ENCODE measurements at places on chromosomes 5 and 9.
A peak's percentile ranks its signal among the peaks of the same experiment; 100 is the strongest.

GRCh38 chr9:129596541-129597331, 24.2 kb downstream of the C9orf50 start:
- peak; percentile 89 for DNase-seq

DNA sequence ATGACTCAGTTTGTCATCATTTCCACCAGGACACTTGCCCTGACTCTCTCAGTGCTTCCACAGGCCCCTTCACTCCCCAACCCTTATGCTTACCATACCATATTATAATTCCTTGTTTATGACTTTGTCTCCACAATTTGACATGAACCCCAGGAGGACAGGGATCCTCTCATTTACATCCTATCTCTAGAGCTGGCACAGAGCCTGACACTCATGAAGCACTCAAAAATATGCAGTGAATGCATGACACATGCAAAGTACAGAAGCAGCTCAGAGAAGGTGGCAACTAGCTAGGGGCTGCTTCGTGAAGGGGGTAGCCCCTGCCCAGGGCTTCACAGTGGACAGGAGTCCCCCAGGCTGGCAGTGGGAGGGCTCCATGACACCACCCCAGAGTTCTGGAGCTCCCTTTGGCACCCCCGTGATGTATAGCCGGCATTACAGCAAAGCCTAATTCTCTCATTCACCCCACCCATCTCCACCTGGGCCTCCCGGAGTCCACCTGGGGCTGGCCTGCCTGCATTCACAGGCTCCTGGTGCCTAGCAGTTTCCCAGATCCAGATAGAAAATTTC, 112.0 kb upstream of the SPOCK1 start:
- peak; percentile 55 for DNase-seq

DNA sequence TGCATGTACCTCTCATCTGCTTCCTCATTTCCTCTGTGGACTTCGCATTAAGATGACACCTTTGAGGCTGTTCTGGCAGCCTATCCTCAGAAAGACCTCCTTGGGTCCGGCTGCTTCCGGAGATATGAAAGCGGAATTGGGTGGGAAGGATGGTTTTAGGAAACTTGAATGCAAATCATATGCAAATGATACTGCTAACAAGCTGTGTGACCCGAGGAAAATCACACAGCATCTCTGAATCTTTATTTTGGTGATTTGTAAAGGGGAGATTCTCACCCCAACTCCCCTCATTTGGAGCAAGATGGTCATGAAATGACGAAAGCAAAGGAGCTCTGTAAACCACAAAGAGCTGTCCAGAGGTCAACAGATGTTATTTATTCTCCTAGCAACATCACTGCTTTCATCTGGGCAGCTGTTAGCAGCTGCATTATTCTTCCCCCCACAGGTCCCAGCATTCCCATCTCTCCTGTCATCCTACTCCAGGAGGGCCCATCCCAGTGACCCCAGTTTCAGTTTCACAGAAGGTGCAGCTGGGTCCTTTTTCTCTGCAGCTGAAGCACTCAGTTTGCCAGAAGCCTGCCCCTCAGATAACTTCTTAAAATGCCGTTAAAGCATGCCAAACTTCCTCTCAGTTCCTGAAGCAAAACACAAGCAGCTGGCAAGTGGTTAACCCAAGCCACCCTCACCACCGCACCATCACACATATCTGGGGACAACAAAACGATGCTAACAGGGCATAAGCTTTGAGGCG, 269.5 kb downstream of the SEC61B start:
- DNase-seq = peak; percentile 61

GRCh38 chr5:98602534-98603112, 170.8 kb upstream of the RGMB start:
- DNase-seq = peak; percentile 45

- DNase-seq = no peak
Measured at GRCh38 chr5:177070536-177071191, 16.1 kb upstream of the FGFR4 start.

DNA sequence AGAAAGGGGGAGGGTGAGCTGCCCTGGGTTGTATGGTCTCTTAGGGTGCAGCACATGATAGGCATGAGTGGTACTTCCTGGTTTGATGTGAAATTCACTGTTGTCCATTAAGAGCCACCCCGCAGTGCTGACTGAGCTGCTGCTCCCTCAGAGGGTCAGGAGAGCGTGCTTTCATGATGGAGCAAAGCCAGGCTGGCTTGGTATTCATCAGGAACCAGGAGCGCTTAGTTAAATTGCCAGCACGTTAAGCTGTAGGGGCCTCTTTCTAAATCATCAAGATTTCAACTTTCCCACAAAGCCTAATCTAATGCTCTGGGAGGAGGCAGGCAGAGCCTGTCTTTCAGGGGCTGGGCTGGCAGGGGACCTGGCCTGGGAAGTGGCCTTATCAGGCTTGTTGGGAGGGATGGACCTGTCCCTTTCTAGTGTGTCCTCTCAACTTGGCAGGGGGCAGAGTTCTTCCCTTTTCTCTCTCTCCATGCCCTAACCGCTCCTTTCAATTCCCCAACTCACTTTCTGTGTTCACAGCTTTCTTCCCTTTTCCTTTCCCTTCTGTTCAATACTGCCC, 7.9 kb downstream of the CYSTM1 start:
- DNase-seq = peak; percentile 79

DNA sequence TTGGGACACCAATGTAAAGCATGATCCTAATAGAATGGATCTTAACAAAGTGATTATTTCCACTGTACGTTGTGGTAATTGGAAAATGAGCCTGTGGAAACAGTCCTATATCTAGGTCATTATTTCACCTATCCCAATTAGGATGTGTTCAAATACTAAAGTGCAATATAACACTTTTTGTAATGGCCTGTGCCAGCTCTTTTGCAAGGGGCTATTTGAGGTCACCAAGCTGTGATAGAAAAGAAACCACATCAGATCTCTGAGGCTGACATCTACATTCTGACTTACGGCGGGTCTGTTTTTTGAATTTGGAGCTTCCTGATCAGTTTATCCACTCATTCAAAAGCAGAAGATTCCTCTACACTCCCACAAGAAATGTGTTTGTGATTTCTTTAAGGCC, 150.0 kb downstream of the TLE1 start:
- no peak for DNase-seq

GRCh38 chr5:131242728-131243255, 21.1 kb upstream of the CDC42SE2 start:
- peak; percentile 95 for DNase-seq

- DNase-seq = no peak
Measured at GRCh38 chr9:124213396-124213795, 44.4 kb upstream of the NEK6 start.

- DNase-seq = no peak
Measured at GRCh38 chr5:173916233-173916632, 28.1 kb downstream of the CPEB4 start.

- no peak for DNase-seq
Measured at GRCh38 chr5:93791518-93791972, 50.1 kb upstream of the POU5F2 start.

DNA sequence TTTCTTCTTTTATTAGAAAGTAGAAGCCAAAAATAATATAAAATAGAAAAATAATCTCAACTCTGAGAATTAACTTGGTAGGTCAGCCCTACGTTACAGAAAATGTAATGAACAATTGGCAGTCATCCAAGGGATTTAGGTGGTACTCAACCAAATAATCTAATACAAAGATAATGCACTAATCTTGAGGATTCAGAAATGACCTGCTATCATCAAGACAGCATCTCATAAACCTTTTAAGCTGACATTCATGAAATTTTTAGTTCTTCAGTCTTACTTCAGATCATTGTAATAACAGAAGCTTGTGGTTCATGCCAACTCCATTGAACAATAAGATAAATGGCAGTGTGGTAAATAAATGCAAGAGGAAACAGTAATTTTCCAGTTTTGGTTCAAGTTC, 1058.0 kb downstream of the MAT2B start:
- DNase-seq = no peak

- no peak for DNase-seq
Measured at GRCh38 chr5:63053019-63053638, 474.5 kb downstream of the LRRC70 start.

- DNase-seq = no peak
Measured at GRCh38 chr5:12354686-12355085, 450.4 kb upstream of the CTNND2 start.

DNA sequence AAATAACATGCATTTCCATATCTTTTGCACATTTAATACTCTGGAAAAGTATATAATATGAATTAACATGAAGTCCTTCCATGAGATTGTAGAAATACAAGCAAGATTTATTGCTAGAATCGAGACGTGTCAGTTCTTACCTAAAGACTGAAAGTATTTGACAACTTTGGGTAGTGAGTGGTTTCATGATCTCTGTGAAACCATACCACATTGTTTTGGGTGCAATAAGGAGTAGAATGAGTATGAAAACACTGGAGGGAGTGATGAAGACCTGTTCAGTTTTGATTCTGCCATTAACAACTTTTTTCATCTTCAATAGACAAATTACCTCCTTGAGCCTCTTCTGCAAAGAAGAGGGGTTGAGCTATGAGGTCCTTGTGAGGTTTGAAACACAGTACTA, 133.7 kb downstream of the NUDT12 start:
- DNase-seq = no peak

DNA sequence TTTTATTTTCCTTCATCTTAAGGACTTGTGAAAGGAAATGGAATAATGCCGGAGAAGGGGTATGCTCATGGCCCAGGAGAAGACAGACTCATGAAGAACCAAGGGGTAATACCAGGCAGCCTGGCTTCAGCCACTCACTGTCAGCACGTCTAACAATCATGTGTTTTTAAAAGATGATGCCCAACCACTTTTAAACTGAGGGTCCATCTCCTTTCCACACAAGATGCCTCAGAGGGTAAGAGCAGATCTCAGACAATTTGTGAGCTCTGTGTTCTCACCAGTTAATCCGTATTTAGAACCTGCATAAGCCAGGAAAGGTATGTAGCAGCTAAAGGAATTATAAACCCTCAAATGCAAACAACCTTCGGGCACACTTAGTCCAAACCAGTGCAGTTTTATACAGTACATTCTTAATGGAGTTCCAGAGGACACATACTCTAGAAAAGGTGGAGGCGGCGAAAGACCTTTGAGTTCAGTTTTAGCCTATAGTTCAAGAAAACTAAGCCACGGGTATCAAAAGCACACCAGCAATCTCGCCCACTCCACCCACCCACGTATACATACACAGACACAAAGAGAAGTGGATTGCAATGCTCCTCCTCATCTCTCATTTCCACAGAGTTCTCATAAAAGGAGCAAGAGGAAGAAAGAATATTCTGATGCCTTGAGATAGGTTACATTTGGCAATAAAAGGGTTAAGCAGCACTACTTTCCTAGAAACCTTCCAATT, 2.6 kb downstream of the DIAPH1 start:
- no peak for DNase-seq

- peak; percentile 16 for DNase-seq
Measured at GRCh38 chr5:90983148-90983547, 400.0 kb downstream of the ARRDC3 start.

DNA sequence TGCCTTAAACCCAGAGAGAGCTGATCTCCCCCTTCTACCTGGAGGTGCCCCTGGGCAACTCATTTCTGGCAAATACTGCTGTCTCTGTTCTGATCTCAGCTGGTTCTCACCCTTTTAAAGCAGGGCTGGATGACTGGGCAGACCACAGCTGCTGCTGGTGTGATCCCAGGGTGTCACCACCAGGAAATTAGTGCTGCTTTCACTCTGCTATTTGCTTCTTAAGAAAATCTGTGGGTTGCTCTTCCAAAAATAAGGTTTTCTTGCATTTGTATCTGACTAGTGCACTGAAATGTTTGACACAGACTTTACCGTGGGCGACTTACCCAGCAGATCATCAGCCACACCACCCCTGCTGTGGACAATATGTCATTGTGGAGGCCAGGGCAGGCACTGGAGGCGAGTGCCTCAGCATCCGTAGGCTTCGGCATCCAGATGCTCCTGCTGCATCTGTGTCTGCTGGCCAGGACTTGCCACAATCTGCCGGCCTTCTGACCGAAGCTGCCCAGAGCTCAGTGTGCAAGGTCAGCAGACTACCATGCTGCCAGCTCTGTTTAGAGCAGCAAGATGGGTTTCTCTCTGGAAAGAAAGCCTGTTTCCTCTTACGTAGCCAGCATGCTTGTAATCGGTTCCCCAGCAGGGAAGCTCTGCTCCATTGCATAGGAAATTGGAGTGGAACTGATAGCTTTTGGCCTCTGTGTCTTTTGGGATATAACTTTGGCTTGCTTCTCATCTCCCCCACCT, 13.6 kb downstream of the ARHGAP26 start:
- no peak for DNase-seq

DNA sequence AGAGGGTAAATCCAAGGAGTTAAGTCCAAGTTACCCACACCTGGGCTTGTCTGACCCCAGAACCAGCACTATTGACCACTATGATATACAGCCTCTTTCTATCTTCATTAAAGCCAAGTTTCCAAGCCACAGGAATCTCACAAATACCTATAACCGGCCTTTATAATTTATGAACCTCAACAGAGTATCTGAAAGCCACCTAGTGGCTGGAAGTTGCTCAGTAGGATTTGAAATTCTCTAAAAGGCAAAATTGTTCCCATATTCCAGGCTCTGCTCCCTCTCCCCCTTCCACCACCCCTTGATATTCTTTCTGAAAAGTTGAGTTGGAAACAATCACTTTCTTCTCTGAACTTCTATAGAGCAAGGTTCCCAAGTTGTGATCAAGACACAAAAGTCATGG, 106.4 kb upstream of the GPR151 start:
- peak; percentile 1 for DNase-seq

All from EH (cell line).